Body of pancreas (tissue), 4 donors: ENCODE measurements at places on chromosomes 5 and 9. TPM values are rescaled to one million over a fixed set of nuclear protein-coding genes. Genes with fewer than 3 reads are reported as not detected.

- H3K4me3 ChIP-seq: no peak overlapping the region
Measured at GRCh38 chr5:39721394-39721793, 296.6 kb upstream of the DAB2 start.

- H3K27me3 ChIP-seq: no peaks in the 10 kb centered on the region
- H3K4me3 ChIP-seq: no peak overlapping the region
- no peak overlapping the region for H3K27ac ChIP-seq
- peak; percentile 40 for DNase-seq
- H3K4me1 ChIP-seq: no peaks in the 10 kb centered on the region
Measured at GRCh38 chr9:91589101-91589553, 165.5 kb upstream of the NFIL3 start.

Gene TAS2R1
- not detected for total RNA-seq

GRCh38 chr9:123412171-123412820, 56.3 kb downstream of the CRB2 start:
- DNase-seq: no peak
- no peaks in the 10 kb centered on the region for H3K4me1 ChIP-seq
- no peak overlapping the region for H3K4me3 ChIP-seq
- H3K27ac ChIP-seq: no peak overlapping the region
- H3K27me3 ChIP-seq: no peaks in the 10 kb centered on the region

DNA sequence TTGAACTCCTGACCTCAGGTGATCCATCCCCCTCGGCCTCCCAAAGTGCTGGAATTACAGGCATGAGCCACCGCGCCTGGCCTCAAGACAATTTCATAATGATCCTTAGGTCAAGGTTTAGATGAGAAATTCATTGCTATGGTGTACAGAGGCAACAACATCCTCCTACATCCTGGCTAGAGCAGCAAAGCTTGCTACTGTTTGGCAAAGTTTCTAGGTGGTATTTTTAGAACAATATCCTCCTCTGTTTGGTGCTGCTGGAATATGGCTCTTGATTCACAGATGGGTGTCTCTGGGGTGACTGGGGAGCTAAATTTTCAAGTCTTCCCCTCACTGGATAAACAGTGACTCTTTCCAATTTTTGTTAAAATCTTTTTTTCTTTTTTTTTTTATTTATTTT, 30.6 kb downstream of the CRHBP start:
- no peaks in the 10 kb centered on the region for H3K36me3 ChIP-seq
- no peaks in the 10 kb centered on the region for H3K4me1 ChIP-seq
- H3K27me3 ChIP-seq: no peaks in the 10 kb centered on the region
- H3K4me3 ChIP-seq: no peak overlapping the region
- no peak overlapping the region for H3K27ac ChIP-seq
- DNase-seq: no peak

DNA sequence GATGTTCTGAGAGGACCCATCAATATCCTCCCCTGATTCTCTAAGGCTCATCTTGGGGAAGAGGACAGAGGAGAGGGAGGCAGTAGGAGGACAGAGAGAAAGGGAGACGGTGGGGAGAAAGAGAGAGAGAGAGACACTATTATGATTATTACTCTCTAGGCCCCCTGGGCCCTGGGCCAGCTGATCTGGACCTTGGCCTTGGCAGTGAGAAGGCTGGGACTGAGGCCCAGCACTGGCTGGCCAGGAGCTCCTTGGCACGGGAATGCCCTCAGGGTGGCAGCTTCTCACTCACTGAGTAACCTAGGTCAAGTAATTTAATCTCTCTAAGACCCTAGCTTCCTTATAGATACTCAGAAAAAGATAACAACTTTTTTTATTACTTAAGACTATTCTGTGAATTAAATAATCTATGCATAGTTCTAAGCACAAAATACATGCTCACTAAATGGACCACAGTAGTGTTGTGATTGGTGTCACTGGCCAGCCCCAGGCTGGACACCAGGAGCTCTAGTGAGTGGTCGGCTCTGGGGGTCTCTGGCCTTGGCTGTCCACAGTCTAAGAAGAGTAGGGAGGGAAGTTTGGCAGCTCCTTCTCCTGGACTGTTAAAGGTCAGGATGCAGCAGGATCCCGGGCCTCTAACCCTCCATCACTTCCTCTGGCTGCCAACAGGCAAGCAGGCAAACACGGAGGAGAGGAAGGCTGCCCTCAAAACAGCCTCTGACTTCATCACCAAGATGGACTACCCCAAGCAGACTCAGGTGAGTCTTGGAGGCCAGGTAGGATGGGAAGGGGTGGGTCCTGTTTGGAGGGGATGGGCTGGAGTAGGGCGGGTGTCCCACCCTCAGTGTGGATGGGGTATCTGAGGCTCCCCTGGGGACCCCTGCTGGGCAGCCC, 50.0 kb downstream of the GSN start:
- peaks cover 38% of the 10 kb centered on the region for H3K4me1 ChIP-seq
- DNase-seq: peak; percentile 78
- no peaks in the 10 kb centered on the region for H3K36me3 ChIP-seq
- H3K4me3 ChIP-seq: no peak overlapping the region
- no peaks in the 10 kb centered on the region for H3K27me3 ChIP-seq
- no peak overlapping the region for H3K27ac ChIP-seq

Gene CDKN2A
- total RNA-seq: not detected

GRCh38 chr5:121273833-121274433, 577.7 kb upstream of the FTMT start:
- no peaks in the 10 kb centered on the region for H3K4me1 ChIP-seq
- no peaks in the 10 kb centered on the region for H3K36me3 ChIP-seq
- no peak overlapping the region for H3K27ac ChIP-seq
- no peaks in the 10 kb centered on the region for H3K27me3 ChIP-seq
